ENCODE measurements at places on chromosomes 1 and 21. TPM values are rescaled to one million over a fixed set of nuclear protein-coding genes. Genes with fewer than 3 reads are reported as not detected.

The CFHR5 gene
- not detected for total RNA-seq

The LCE1F gene
- total RNA-seq: not detected

DNA sequence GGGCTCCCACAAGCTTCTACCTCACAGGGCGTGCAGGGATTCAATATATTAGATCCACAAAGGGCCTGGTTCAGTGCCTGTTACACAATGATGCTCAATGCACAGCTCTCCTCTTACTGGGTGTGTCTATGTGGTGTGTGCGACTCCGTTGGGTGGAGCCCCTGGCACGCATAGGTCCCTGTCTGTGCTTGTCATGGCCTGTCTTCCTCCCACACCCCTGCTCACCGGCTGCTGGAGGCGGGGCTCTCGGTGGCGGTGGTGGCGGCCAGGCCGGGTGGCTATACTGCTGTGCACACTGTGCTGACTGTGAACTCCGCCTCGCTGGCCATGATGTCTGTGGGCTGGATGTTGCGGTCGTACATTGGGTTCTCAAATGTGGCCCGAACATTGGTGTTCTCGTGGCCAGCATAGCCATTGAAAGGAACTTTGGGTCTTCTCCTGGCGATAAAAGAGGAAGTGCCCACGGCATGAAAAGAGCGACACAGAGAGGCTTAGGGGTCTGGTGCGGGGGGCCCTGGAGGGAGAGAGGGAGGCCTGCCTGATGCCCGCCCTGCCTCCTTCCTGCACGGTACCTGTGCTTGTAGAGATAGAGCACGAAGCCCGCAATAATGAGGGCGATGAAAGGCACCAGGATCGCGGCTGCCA is 46.9 kb downstream of the ZSCAN20 start:
- no peak for DNase-seq

GRCh38 chr1:64212031-64212430 is 8.6 kb downstream of the UBE2U start:
- DNase-seq: peak; percentile 91
